ENCODE measurements at places on chromosomes 7 and 10.

- no peak for DNase-seq
Observed at GRCh38 chr7:123003539-123004126, 8.1 kb upstream of the TAS2R16 start.

- DNase-seq = no peak
Observed at GRCh38 chr10:123139521-123140163, 3.9 kb downstream of the HMX3 start.

GRCh38 chr7:150564006-150564405 lies 3.2 kb upstream of the GIMAP4 start:
- no peak for DNase-seq

- DNase-seq = no peak
Observed at GRCh38 chr7:26891400-26892350, 27.3 kb upstream of the SKAP2 start.
